HCT116 (cell line): ENCODE measurements at places on chromosomes 12 and 14. TPM values are rescaled to one million over a fixed set of nuclear protein-coding genes. Genes with fewer than 3 reads are reported as not detected.

Gene FBXW8
- total RNA-seq = 14.6 TPM

Gene DPY19L2
- total RNA-seq = not detected

Gene RTN1
- 0.57 TPM for total RNA-seq

Gene FOXA1
- total RNA-seq = 1.3 TPM

Gene PHC1
- total RNA-seq = 22.8 TPM

Gene KRT73
- not detected for total RNA-seq
